ENCODE measurements at places on chromosomes 3 and 15. TPM values are rescaled to one million over a fixed set of nuclear protein-coding genes. Genes with fewer than 3 reads are reported as not detected.

DNA sequence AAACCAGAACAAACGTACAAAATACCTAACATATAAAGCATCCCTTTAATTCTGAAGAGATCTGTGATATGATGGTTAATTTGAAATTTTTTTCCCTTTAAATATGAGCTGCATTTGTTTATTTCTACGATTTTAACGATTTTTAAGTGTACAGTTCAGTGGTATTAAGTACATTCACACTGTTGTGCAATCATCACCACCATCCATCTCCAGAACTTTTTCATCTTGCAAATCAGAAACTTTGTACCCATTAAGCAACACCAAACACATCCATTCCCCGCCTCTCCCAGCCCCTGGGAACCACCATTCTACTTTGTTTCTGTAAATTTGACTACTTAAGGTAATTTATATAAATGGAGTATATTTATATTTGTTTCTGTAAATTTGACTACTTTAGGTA lies 51.5 kb downstream of the MAP4 start:
- no peak for DNase-seq

DNA sequence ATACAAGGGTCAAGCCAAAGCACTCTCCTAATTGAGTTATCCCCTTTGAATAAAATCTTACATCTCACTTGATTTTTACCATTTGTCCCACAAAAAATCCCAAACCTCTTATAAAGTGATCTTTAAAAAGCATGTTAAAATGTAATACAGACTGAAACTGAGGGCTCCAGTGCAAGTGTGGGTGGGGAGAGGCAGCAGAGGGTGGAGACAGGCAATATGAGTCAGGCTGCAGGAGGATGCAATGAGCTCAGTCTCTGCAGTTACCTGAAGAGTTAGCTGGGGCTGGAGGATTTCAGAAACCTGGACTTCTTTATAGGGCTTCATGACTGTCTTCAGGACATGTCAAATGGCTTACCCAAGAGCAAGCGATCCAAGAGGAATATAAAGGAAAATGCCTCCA lies 14.2 kb upstream of the COLQ start:
- DNase-seq = no peak

DNA sequence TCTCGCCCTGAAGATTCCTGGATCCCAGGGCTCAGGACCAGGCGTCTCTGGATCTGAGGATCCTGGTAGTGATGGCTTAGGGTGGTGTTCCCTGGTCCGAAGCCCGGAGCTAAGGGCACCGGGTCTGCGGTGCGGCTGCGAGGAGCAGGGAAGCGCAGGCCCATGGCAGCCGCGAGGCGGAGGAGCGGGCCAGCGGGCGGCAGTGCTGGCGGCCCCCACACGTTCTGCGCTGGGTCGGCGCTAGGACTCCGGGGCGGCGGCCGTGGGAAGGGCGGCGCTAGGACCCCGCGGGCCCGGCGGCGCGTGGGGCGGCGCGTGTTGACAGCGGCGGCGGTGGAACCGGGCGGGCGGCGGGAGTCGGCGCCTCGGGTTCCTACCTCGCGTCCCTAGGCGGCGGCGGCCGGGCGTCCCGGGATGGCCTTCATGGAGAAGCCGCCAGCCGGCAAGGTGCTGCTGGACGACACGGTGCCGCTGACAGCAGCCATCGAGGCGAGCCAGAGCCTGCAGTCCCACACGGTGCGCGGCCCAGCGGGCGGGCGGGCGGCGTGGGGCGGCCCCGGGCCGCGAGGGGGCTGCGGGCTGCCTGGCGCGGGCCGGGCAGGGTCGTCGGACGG lies at the start of gene PXK:
TSS of gene PXK (plus strand) at position 318 of the 614 bp plus-strand sequence. CDS start at position 415, 97 bp downstream.
- DNase-seq = no peak

PP2D1 gene
- total RNA-seq = not detected

- no peak for DNase-seq
These were observed 5.2 kb upstream of the EBLN2 start for GRCh38 chr3:73056014-73056844.

DNA sequence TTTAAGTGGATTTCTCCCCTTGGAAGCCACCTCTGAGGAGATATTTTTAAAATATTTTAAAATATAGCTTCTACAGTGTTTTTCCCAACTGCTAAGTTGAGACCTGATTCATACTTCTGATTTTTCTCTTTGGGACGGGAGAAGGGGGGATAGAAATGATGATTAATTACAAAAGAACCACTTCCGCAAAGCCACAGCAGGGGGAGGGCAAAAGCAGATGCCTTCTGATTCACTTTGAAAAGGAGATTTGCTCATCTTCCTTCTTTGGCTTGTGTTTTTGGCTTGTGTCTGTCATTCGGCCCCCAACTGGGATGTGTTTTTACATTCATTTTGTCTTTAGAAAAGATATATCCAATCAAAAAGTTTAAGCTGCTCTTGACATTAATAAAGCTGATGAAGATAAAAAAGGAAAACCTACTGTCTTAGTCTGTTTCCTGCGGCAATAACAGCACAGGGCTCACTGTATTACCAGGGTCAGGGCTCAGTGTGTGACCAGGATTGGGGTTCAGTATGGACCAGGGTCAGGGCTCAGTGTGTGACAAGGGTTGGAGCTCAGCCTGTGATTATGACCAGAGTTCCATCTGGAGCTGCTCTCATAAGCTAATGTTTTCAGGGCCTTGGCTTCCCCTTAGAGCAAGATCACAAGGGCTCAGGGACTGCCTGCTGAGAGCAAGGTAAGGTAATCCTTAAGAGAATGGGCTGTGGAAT lies 223.2 kb downstream of the MTHFS start:
- no peak for DNase-seq

SOX14 gene
- not detected for total RNA-seq

- DNase-seq = no peak
These were observed 47.7 kb downstream of the PXYLP1 start for GRCh38 chr3:141279077-141279967.

DNA sequence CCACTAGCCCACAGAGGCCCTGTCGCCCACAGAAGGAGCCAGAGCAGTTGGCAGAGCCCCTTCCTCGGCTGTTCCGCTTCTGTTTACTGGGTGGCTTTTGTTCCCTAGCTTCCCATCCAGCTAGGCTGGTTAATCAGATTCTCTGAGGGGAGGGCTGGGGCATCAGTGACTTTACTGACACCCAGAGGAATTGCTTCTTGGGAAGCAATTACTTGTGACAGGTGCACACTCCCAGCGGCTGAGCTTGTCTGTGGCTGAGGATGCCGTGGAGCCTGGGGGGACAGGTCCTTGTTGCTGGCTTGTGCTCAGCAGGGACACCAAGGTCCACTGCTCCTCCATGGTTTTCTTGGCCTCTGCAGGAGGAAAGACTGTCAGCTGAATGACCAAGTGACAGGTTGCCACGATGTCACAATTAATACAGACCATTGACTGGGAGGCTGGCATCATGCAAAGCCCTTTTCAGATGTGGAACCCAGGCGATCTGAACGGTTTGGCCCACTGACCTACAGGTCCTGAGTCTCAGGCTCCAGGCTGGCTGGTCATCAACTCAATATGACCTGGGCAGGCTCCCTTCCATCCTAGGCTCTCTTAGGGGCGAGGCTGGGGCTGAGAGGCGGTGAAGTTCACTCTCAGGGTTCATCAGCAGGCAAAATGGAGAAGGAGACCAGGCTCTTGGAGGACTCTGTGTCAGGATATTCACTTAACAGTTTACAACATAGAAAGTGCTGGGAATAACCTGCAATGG lies 31.8 kb upstream of the SFMBT1 start:
- no peak for DNase-seq

- no peak for DNase-seq
These were observed 41.6 kb downstream of the IQCH start for GRCh38 chr15:67296188-67296587.

GRCh38 chr15:70086636-70087035 lies 11.1 kb downstream of the TLE3 start:
- no peak for DNase-seq

- DNase-seq = no peak
These were observed at the start of gene CLDN11 for GRCh38 chr3:170418422-170419398. Gene CLDN11, plus strand, starts transcription at chr3:170418868. Its CDS starts 199 bp downstream, at chr3:170419067.

DNA sequence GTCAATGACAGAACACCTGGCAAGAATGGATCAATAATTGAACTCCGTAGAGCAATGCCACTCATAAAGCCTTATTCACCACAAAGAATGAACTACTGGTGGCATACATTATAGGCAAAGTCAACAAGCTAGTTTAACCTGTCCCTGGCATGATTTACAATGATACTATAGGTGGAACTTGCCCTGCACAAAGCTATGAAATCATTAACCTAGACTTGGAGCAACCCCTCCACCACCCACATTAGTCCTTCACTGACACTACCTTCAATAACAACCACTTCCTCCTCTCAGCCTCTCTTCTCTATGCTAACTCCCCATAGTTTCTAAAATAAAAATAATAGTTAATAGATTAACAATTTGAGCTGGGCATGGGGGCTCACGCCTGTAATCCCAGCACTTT lies 54.4 kb downstream of the ACAP2 start:
- DNase-seq = no peak

DNA sequence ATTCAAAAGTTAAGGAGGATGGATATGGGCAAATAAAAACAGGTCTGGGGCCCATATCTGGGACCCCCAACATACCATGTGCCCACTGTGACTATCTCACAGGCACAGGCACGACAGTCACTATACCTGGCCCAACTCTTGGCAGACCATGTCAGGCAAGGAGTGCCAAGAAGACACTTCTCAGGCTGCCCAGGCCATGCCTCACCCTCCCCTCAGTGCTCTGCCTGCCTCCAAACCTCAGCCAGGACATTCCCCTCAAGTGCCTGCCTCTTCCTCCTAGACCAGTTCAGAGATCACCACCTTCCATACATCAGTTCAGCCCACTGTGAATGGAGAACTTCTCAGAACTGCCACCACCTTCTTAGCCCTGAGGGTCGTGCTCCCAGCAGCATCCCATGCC lies 4.4 kb upstream of the SEMA7A start:
- DNase-seq = peak; percentile 44

DNA sequence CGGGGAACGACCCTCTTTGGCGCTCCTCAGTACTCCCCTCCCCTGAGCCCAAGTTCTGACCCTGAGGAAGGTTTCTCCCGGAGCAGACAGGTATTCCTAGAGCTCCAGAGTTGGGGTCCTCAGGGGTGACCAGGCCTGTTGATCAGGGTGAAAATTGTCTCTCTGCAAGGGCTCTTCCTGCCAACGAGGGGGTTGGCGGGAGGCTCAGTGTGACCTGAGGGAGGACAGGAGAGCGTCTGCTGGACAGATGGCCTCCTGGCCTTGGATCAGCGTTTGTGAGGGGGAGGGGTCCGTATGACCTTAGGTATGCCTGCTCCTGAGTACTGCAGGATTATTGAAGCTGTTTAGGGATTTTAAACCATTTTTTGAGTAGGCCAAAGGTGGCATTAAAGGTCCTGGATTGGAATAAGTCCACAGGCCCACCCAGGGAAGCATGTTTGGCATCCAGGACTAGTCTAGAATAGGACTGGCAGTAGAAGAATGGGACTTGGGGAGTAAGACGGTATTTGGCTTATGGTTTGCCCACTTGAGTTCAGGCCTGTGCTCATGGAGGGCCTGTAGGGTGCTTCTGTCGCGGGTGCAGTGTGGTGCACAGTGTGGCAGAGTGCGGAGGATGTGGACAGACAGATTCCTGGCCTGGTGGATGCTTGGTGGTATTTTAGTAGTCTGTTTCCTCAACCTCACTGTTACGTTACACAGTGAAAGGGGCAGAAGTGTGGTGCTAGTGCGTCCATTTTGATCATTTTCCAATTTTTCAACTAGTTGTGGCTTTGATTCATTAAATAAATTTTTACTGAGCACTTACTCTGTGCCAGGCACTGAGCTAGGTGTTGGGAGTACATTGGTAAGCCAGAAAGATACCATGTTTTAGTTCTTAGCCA lies 959 bp downstream of the ZNF592 start:
- no peak for DNase-seq

DNA sequence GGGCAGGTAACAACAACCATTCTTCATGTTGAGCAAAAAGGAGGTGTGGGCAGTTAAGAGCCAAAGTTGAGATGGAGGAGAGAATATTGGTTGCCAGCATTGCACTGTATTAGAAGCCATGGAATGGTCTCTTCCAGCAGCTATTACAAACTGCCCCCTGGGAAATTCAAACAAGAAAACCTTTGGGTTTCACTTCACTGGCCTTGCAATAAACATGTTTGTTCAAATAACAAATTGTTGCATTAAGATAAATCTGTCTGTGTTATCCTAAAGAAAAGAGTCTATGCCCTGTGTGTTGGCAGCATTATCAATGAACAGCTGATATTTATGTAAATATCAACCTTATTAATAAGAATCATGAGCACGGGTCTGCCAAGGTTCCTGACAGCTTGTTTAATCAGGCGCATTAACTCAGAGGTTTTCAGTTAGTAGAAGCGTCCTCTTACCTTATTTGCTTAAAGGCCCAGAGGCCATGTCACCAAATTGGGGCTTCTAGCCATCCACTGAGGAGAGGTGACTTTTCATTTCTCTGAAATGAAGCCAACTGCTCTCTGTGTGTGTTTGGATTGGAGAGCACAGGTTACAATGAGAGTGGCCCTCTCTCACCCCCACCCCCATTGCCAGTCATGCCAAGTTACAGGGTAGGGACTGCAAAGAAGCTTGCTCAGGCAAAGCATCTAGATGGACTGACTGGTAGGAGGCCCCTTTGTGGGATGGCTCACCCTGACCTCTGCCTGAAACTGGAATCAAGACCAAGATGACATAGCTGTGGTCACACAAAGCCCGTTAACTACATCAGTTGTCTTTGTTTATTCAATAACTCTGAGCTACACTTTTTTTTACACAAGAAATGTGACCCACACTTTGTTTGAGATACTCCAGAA lies 10.5 kb downstream of the FILIP1L start:
- no peak for DNase-seq

- DNase-seq = no peak
These were observed 489.8 kb upstream of the PROK2 start for GRCh38 chr3:72274493-72275330.

- no peak for DNase-seq
These were observed 2.2 kb upstream of the SLC12A8 start for GRCh38 chr3:125214738-125215137.

- DNase-seq = no peak
These were observed 560.0 kb upstream of the CFAP20DC start for GRCh38 chr3:59609657-59610348.

ISLR gene
- 49.6 TPM for total RNA-seq

GRCh38 chr3:37985637-37986320 lies 4.8 kb upstream of the VILL start:
- no peak for DNase-seq

ZNF609 gene
- 24.1 TPM for total RNA-seq

DNA sequence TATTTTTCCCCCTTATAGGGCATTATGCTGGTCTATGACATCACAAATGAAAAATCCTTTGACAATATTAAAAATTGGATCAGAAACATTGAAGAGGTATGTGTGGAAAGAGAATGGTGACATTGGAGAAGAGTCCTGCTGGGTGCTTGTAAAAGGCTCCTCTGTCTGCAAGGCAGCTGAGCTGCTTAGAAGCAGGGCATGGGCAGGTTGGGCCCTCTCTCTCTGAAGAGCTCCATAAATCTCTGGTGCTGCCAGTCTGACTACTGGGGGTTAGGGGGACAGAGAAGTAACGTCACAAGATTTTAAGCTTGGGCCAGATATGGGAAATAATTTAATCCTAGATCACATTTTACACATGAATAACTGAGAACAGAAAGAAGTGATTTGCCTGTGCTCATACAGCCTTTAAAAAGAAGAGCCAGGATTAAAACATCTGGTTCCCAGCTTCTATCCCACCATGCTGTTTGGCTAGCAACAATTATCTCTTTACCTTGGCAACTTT lies 21.9 kb upstream of the APH1B start:
- DNase-seq = no peak

- DNase-seq = no peak
These were observed 119.9 kb downstream of the MBNL1 start for GRCh38 chr3:152388631-152389030.
